GM12864 (cell line): ENCODE measurements at places on chromosomes 13 and 19.

GRCh38 chr19:18978616-18979015 is 37.6 kb upstream of the HOMER3 start:
- DNase-seq: no peak

GRCh38 chr13:25192936-25193335 is 20.8 kb upstream of the AMER2 start:
- DNase-seq: no peak

DNA sequence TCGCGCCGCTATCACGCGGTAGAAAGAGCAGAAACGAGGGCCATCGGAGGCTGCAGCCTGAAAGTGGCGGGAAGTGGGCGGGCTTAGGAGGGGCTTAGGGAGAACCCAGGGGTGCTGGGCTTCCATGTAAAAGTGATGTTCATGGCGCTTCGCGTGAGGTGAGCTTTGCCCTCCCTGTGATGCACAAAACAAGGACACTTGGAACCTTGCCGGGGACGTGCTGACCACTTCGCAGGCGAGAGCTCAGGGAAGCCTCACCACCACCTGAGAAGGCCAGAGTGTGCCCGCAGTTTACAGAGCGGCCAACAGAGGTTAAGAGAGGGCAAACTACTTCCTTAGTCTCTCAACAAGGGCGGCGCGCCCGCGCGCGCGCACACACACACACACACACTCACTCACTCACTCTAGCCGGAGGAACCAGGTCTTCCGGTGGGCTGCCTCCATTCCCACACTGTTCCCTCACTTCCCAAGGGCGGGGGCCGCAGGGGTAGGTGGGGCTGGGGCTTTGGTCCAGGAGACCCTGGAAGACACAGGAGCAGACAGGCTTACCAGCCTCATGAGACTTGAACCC is 651 bp downstream of the GAPDHS start:
- DNase-seq: no peak

GRCh38 chr13:33730619-33731018 is 87.3 kb upstream of the RFC3 start:
- no peak for DNase-seq

DNA sequence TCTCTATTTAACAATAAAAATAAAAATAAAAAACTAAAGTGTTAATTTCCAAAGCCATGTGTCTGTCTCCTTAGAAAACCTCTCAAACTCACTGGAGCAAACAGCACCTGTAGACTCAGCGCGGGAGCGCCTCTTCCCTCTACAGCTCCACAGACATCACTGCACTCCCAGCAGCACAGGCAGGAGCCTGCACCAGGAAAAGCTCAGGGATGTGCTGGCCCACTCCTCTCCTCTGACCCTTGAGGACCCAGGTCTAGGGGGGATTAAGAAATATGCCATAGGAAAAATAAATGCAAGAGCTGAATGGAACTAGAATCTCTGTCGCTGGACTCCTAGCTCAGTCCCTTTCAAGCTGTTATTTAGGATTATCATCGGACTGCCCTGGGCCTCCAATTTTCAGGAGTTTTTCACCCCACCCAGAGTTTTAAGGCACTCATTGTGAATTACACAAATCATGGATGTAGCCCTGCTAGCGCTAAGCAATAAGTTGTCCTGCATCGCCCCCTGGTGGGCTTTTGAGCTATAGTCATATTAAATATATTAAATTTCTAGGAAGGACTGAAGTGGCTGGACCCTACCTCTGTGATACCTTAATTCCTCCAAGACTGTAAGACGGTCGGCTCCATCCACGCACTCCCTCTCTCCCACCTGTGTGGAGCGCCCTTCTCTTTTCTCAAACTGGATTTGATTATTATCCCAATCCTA is 333.9 kb downstream of the UQCRFS1 start:
- peak; percentile 15 for DNase-seq

- DNase-seq: no peak
These were observed 1.7 kb downstream of the HSPB6 start for GRCh38 chr19:35755131-35755549.

DNA sequence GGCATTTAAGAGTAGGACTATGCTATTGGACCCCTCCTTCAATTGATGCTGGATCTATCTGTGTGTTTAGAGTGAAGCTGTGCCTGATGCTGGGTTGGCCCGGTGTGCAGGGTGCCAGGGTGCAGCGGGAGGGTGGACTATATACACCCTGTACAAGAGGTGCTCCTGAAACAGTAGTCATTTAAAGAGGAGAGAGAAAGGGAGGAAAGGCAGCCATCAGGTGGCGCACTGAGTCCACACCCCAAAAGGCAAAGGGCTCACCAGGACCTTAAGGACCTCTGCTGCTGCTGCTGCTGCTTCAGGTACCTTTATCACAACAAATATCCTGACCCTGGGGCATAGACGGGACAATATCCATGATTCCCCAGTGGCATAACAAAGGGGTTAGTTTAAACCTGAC is 39.4 kb downstream of the ZNF136 start:
- no peak for DNase-seq

- DNase-seq: no peak
These were observed 313.3 kb downstream of the HS6ST3 start for GRCh38 chr13:96403241-96403640.

DNA sequence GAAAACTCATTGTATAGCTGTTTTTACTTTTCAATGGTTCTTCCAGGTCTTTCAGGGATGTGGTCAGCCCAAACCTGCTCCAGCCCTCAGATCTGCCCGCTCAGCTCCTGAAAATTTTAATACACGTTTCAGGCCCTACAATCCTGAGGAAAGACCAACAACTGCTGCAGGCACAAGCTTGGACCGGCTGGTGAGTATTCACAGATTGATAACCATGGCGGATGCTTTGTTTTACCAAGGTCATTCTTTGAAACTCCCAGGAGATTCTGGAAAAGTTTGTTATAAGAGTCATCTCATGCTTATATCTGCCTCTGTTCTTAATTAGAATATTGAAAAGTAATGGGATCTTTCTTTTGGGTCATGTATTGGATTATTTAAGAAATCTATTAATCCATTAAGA is 173.5 kb downstream of the DCT start:
- no peak for DNase-seq

GRCh38 chr13:60265566-60265965 is 101.8 kb upstream of the DIAPH3 start:
- no peak for DNase-seq

GRCh38 chr13:91308299-91308698 is 39.2 kb upstream of the MIR17HG start:
- DNase-seq: no peak

- no peak for DNase-seq
These were observed 155.0 kb upstream of the SERP2 start for GRCh38 chr13:44218501-44219240.

DNA sequence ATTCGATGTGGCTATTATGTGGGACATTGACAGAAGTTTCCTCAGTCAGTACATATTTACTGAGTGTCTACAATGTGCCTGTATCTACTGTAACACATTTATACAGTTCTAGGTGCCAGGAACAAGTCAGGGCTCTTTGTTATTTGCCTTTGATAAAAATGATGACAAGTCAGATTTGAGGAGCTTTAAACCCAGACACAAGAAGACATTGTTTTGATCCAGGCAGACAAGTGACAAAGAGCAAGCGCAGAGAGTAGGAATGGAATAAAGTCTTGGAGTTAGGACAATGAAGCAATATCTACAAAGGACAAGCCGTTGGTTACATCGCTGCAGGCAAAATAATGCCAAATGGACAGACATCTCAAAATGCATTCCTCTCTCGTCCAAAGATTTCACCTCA is 70.1 kb downstream of the ITGBL1 start:
- no peak for DNase-seq

DNA sequence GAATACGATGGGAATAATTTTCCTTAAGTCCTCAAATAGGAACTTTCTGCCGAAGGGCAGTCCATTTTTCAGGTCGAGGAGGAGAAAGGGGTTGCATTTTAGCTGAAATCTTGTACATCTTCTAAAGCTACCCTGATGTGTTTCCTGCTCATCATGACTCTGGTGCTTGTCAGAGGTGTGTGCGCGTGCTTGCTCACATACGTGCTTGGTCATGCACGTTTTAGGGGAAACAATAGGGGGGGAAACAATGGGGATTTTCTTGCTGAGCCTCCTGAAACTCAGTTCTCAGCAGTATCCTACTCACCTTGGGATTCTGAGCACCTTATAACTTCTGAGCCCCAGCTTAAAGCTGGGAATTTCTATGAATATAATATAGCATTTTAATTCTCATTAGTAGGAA is 44.7 kb downstream of the TM9SF2 start:
- DNase-seq: no peak

GRCh38 chr19:40304306-40304705 is 19.2 kb upstream of the AKT2 start:
- DNase-seq: no peak

DNA sequence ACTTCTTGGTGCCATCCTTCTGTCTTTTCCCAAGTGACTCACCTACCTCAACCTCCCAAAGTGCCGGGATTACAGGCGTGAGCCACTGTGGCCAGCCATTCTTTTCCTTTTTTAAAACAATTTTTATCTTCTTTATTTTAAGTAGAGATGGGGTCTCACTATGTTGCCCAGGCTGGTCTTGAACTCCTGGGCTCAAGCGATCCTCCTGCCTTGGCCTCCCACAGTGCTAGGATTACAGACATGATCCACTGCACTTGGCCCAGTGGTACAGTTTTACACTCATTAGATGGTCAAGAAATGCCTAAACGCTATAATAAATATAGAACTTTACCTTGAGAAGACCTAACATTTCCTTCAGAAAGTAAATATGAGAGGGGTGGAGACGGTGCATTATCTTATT is 24.5 kb downstream of the GP6 start:
- no peak for DNase-seq

GRCh38 chr19:33270769-33271168 is 31.6 kb downstream of the CEBPA start:
- DNase-seq: no peak

DNA sequence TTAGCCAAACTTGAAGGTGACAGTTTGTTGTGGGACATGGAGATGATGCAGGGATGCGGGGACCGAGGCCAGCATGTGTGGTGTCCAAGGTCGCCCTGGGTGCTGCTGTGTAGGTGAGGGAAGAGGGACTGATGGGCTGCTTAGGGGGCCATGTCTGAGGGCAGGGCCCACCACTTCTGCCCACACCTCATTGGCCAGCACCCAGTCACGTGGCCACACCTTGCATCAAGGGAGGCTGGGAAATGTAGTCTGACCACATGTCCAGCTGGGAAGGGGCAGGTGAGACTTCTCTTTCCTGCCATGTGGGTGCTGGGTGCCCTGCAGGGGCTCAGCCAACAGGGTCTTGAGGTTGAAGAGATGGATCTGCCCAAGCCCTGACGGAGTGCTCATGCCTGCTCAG is 88.9 kb downstream of the KDM4B start:
- no peak for DNase-seq

GRCh38 chr19:35577918-35578317 is 8.1 kb upstream of the PMIS2 start:
- DNase-seq: no peak

DNA sequence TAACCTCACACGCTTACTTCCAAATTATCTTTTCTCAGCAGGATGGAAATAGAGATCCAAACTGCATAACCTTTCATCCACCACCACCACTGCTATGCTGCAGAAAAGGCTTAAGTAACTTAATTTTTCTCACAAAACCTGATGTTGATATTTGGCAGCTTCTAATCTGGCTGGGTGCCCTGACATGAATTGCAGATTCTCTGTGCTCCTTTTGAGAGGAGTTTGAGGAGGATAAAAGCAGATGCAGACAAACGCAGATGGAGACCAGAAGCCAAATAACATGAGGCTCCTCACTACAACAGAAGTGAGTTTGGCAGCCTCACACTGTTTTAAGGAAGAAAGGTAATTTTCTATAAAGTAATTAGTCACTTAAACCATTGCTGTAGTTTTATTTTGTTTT is 646.2 kb upstream of the ATXN8OS start:
- DNase-seq: no peak

GRCh38 chr19:32890841-32891240 is 21.3 kb upstream of the SLC7A9 start:
- no peak for DNase-seq

DNA sequence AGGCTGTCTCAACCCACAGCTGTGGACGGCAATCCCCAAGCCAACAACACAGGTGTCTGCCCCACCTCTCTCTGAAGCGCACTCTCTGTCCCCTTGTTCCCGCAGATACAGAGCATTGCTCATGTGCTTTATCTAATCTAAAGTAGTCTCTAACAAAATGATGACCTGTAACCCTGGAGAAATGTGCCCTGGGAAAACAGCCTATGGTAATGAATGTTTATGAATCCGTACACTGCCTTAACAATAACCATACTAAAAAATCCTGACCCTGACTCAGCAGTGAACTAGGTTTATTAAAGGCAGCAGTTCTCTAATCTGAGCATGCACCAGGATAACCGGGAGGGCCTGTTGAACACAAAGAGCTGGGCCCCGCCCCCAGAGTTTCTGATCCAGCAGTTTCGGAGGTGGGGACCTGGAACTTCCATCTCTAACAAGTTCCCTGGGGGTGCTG is 50.7 kb upstream of the SLC15A1 start:
- DNase-seq: no peak

GRCh38 chr19:55079400-55080038 is 3.9 kb downstream of the EPS8L1 start:
- no peak for DNase-seq

DNA sequence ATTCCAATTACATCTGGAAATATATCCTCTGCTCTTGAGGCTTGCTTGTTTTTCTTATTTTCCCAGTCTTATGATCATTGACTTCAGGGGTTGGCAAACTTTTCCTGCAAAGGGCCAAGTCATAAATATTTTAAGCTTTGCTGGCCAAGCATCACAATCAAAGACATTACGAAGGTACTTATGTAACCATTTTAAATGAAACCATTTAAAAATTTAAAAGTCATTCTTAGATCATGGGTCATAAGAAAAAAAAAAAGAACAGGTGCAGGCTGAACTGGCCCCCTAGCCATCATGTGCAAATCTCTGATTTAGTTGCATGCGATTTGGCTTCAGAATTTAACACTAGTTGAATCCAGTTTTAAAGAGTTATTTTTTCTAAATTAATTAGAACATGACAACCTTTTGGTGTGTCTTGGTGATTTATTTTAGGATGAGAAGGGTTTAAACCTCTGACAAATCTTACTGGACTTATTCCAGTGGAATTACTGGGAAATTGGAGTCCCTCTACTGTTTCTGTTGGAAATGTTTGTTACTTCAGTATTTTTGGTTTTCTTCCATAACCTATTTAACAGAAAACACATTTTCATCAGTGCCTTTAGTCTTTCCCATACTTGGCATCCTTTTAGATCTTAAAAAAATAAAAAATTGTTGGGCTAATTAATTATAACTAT is 148.1 kb downstream of the NHLRC3 start:
- DNase-seq: no peak

- no peak for DNase-seq
These were observed 2.2 kb downstream of the ARHGAP45 start for GRCh38 chr19:1069009-1069779.

- no peak for DNase-seq
These were observed 1072.8 kb downstream of the UQCRFS1 start for GRCh38 chr19:28140201-28140600.

- DNase-seq: no peak
These were observed 240.9 kb upstream of the SERP2 start for GRCh38 chr13:44132710-44133109.
